ENCODE measurements at places on chromosomes 5 and 9.

GRCh38 chr5:53984971-53985370 is 325.4 kb downstream of the ARL15 start:
- DNase-seq, result no peak

DNA sequence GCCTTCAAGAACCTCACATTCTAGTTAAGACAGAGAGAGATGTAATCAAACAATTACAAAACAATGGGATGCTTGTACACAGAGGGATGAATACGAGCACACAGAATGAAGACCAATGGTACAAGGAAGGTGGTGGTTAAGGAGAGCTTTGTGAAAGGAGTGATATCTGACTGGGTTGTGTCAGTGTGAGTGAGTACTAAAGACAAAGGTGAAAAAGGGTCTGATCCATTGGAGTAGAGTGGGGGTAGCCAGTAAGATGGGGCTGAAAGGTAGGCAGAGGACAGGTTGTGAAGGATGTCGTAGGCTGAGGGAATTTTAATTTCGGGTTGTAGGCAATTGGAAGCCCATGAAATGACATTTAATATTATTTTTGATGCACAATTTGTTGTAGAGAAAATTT is 9.9 kb downstream of the RBM18 start:
- DNase-seq, result no peak

- DNase-seq, result no peak
These were observed 55.1 kb downstream of the C9orf152 start for GRCh38 chr9:110152704-110153374.

DNA sequence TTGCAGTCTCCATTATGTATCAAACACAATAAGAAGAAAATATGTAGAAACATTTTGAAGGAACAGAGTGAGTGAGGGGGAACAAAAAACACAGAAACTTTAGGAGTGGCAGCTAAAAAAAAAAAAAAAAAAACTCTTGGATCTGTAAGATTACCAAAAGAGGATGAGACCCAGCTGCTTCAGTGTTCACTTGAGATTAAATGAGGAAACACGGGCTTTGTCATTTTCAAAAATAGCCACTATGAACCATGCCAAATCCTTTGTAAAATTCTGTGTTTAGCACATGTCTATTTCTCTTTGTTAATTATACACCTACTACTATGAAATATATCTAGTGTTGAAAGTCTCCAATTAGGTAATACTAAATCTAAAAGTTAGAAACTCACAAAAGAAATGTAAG is 485.9 kb downstream of the EFNA5 start:
- no peak for DNase-seq

DNA sequence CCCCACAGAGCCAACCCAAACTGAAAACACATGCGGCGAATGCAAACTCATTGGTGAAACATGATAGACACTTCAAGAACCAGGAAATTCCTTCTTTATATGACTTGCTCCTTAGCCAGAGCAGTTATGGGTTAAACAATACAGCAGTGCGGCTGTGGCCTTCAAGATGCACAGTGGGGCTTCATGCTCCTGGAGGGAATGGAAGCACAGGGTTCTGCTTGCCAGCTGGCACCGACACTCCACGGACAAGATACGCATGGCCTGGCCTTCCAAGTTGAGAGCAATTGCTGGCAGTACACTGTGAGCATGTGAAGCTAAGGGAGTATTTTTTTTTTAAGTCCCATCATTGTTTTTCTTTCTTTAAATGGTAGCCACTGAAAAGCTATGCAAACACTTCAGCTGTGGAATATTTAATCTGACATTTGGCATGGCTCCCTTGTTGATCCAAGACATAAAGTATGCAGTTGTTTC is 451.6 kb upstream of the CD180 start:
- DNase-seq, result peak; percentile 38

DNA sequence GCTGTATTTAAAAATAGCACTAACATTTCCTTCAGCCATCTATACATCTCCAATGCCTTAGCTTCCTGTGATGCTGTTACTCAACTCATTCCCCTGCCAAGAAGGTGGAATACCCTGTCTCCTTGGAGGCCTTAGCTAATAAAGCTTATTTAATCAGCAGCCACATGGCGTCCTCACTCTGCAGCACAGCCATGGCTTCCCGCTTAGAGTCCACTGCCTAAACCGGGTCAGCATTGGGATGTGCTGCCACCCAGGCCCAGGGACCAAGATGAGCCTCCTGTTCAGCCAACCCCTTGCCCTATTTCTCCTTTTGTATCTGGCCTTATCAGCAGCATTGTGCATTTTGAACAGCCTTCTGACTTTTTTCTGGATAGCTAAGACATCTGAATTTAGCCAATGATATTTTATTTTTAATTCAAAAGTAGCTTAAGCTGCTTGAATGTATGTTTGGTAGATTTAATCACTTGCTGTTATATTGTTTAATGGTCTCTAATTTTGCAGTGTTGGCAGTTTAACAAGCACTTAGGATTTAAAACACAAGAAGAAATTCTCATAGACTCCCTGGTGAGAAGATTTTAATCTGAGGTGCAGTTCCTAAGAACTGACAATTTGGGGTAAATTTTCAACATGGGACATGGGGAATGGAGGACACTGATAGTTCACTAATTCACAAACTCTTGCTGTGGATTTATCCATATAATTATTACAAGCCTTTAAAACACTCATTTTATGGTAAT is 113.0 kb downstream of the RPS23 start:
- DNase-seq, result no peak

- no peak for DNase-seq
These were observed 203.0 kb downstream of the SPATA31A6 start for GRCh38 chr9:42386477-42386876.

GRCh38 chr5:160799184-160799583 is 52.8 kb downstream of the ATP10B start:
- no peak for DNase-seq

- DNase-seq, result no peak
These were observed 117.8 kb downstream of the FGF18 start for GRCh38 chr5:171537070-171537849.

- no peak for DNase-seq
These were observed 73.5 kb downstream of the KIF4B start for GRCh38 chr5:155087036-155087435.

GRCh38 chr9:124770359-124771020 is 621 bp downstream of the NR6A1 start:
- no peak for DNase-seq

- DNase-seq, result no peak
These were observed 13.9 kb upstream of the BTNL3 start for GRCh38 chr5:180974612-180975315.

DNA sequence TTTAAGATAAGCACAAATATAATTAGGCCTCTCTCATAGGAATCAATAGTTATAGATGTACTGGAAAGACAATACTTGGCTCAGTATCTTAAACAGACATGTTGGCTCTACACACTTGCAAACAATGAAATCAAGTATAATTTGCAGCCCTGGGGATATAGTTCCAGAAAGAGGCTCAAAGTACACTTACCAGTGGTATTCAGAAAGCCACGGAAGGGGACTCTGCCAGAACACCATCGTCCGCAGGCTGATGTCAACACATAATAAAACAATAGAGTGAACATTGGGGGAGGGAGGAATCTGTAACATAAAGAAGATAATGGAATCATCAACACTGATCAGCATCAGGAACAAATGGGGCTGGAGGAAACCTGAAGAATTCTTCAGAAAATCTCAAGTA is 31.2 kb upstream of the EBF1 start:
- no peak for DNase-seq

- no peak for DNase-seq
These were observed at the start of gene ZNF608 for GRCh38 chr5:124745928-124746915. Gene ZNF608, minus strand, starts transcription at chr5:124746639. Its CDS starts 1,650 bp downstream, at chr5:124744989.
